ENCODE measurements at places on chromosomes 12 and 14.

- DNase-seq, result peak; percentile 48
Measured at GRCh38 chr14:50928002-50928635, 16.2 kb downstream of the PYGL start.

DNA sequence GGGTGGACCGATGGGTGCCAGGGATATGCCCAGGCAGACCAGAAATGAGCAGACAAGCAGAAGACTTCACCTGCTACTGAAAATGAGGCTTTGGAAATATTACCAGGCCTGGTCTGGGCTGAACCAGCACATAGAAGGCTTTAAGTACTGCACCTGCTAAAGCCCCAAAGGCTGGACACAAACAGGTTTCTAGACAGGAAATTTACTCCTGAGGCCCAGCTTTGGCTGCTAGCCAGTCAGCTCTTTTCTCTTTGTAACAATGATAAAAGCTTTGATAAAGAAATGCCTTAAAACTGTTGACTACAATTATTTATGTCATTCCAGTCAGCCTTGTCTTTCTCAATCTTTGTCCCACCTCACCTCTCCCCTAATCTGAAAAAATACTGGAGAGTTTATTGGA is 228.9 kb upstream of the EGLN3 start:
- DNase-seq, result no peak

- DNase-seq, result no peak
Measured at GRCh38 chr14:55585854-55586253, 5.8 kb downstream of the KTN1 start.

DNA sequence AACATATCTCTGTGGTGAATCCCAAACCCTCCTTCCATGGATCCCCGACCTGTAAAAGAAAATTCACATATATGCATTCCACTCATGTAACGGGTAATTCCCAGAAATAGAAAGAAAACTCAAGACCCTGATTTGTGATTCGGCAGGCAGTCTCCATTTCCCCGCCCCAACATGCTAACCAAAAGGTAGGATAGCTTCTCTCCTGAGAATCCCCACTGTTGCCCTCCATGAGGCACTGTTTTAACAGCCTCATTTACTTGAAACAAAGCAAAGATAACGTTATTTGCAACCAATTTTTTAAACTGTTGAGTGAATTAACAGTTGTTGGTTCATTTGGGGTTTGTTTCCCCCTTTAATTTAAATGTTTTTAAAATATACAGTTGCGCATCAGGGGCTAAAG is 774 bp upstream of the SLC2A13 start:
- peak; percentile 15 for DNase-seq

DNA sequence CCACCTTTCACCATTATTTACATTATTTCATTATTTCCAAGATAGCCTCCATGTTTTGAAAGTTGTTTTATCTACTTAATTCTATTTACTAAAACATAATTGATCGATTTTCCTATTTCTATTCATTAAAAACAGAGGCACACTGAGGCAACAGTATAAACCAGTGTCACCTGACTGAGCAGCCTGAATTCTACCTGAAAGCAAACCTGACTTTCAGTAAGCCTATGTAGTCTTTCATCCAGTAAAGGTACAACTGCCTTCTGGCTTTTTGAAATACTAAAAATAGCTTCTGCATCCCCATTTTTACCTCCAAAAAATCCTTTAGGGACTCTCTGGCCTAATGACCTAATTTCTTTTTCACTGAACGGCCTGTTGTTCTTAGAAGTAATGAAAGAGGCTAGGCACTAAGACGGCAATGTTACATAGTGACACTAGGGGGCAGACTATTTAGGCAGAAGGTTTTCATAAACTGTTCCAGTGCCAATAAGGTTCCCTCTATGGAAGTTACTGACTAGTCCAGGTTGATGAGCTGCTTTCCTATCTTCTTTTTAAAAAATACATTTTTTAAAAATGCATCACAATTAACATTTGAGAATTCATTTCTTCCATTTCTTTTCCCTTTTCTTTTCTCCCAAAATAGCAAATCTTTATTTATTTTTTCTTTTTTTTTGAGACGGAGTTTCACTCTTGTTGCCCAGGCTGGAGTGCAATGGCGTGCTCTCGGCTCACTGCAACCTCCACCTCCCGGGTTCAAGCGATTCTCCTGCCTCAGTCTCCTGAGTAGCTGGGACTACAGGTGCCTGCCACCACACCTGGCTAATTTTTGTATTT is 17.5 kb downstream of the ANAPC5 start:
- DNase-seq, result peak; percentile 60

DNA sequence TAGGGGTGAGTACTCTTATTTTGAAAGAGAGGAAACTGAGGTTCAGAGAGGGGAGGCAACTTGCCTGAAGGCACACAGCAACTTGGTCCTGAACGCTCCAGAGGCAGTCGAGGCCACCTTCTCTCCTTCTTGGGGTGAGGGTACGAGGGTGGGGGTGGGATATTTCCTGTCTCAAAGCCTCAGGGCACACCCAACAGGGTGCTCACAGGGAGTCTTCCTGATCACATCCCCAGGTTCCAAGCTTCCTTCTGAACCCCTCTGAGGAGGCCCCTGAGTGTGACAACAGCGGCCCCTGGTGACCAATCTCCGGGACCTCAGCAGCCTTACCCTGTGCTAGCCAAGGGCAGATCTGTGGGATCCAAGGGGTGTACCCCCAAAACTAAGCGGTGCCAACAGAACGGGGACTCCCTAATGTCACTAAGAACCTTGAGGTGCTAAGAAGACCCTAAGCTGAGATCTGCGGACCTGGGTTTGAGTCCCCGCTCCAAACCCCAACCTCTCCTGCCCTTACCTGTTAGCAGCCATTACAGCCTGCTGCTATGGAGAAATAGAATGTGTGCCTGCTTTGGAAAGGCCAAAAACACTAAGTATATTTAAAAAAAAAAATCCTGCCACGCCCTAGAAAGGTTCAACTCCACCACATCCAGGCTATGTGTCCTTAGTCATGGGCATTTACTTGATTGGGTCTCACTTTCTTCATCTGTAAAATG is 57.9 kb downstream of the TRPV4 start:
- peak; percentile 84 for DNase-seq

GRCh38 chr12:100375038-100375735 is 18.3 kb downstream of the SLC17A8 start:
- DNase-seq, result no peak

GRCh38 chr12:23282701-23283100 is 657.7 kb downstream of the ETNK1 start:
- no peak for DNase-seq

DNA sequence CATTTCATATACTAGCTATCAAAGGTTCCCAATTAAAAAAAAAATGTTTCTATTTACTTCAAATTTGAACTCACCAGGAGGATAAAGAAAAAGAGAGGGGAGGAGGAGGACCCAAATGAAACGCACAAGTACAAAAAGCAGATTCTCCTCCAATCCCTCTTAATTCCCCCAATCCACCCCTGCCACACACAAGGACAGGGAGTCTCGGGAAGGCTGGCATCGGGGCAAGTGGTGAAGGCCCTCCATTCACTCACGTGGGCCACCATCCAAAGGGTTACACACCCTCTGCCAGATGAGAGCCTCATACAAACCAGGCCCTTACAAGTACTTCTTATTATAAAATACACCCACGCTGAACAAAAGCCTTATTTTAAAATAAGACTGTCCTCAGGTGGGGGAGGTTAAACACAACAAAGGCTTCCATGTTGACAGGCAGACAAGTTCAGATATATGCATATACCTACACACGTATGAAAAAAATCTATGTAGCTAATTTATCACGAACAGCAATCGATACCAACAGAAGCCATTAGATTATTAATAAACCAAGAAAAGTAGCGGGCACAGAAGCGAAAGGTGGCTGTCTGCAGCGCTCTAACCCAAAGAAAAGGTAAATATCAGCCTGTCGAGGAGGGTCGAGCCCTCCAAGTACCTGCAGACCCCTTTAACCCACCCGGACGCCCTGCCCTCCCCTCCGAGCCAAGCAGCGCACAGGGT is 1.5 kb downstream of the ATP2B1 start:
- DNase-seq, result no peak

GRCh38 chr14:53432378-53432802 is 279.3 kb upstream of the DDHD1 start:
- DNase-seq, result peak; percentile 60

DNA sequence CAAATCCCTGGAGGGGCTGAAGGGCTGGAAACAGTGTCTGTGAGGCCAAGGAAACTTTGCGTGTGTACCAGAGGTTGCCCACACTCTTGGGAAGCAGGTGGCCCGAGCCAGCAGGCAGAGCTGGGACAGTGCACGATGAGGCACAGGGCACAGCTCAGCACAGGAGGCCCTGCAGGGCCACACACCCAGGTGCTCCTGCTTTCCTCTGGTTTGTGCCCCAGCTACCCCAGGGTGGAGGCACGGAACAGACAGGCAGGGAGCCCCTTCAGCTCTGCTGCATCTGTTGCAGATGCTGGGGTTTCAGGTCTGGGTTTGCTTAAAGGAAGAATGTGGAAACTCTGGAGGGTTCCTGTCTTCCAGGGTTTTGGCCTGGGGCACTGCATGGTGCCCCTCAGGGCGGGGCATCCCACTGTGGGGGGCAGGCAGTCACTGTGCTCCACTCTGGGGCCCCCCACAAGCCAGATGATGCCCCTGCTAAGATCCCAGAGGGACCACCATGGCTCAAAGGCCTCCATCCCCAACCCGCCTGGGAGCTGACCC is 8.6 kb downstream of the TMEM179 start:
- DNase-seq, result no peak

GRCh38 chr14:31229638-31230572 is 22.3 kb upstream of the HECTD1 start:
- no peak for DNase-seq

- DNase-seq, result no peak
Measured at GRCh38 chr12:93173178-93173957, 204.4 kb upstream of the NUDT4 start.

Measured in GM20000 (cell line).